ENCODE measurements at places on chromosomes 5 and 9. TPM values are rescaled to one million over a fixed set of nuclear protein-coding genes. Genes with fewer than 3 reads are reported as not detected.

DNA sequence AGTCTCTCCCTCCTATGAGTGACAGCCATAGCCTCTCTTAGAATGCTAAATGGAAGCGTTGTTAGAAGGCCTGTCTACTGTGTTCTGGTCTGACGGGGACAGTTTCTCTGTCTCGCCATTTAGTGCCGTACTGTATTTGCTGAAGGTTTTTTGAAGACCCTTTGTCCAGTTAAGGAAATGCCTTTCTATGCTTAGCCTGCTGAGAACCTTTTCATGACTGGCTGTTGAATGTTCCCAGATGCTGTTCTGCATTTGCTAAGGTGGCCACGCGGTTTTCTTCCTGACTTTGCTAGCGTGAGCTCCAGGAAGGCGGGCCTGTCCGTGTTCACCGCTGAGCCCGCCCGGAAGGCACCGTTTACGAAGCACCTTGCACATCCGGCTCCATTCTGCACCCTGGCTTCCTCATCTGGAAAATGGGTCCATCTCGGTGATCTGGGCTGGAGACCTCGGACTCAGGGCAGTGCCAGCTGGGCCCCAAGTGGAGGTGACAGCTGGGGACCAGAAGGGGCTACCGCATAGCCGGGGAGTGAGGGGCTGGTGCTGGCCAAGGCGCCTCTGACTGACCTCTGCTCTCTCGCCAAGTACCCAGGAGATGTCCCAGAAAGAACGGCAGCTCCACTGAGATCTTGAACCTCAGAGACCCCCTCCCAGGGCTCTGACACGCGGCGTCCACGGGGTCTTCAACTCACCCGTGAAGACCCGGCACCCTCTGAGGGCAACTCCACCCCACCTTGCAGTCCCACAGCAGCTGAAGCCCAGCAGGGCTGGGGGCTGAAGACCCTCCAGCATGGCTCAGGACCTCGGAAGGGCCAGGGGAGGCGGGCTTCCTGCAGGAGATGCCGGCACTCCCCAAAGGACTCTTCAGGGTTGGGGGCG lies 52.5 kb upstream of the NKD2 start:
- no peak for DNase-seq

DNA sequence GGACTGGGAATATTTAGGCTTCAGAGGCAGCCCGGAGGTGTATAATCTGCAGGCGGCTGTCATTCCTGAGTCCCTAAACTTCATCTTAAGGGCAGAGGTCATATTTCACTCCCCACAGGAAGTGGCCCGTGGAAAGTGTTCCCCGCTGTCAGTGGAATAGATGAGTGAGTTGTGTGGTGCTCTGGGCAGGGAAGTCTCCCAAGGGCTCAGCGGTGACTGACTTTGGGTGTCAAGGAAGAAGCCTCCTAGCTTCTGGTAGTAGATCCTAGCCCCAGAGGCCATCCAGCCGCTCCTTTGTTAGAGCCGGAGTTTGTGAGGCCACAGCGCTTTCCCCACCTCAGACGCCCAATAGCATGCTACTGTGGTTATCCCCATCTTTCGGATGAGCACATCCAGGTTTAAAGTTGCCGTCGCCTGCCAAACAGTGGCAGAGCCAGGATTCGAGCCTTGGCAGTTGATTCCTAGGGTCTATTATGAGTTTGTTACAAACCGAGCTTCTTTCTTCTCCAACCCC lies 38.9 kb upstream of the TIFAB start:
- DNase-seq: no peak

- no peak for DNase-seq
These were observed 240.2 kb upstream of the ZNF608 start for GRCh38 chr5:124986667-124987066.

DNA sequence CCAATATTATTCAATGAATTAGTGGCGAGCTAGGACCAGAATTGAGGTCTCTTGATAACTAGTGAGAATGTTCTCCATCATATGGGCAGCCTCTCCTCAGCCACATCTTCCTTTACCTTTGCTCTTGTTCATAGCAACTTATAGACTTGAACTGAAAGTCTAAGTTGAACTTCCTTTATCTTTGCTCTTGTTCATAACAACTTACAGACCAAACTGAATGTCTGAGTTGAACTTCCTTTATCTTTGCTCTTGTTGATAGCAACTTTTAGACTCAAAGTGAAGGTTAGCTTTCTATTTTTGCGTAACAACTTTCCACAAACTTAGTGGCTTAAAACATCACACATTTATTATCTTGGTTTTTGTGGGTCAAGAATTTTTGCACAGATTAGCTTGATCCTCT lies 146.4 kb upstream of the C9orf72 start:
- DNase-seq: no peak

DNA sequence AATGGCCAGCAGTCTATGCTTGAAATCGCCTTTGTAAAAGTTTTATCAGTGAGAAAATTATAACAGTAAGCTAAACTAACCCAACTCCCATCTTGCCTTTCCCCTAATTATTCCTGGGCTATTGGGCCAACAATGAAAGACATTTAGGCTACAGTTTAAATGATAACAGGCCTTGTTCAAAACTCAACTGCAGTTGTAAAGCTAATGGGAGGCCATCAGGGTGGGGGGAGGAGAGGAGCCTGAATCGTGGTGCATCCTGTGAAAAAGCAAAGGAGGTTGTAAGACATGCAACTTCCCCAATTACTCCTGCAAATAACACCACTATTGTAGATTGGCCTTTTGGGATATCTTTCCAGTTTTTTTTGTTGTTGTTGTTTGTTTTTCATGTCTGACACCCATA lies 53.8 kb downstream of the ACTL7B start:
- no peak for DNase-seq

DNA sequence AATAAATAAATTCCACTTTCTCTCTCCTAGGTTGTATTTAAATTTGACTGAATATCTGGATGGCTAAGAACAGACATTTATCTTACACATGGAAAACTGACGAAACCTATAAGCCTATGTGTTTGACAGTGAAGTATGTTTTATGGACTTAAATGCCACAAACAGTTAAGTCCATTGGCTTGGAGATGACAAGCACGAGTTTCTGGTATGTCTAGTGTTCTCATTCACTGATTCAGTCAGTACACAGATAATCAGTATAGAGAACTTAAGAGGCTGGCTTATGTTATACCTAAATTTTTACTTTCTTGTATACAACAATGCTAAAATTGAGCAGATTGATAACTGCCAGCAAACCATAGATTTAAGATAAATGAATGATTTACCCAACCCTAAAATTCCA lies 38.9 kb downstream of the SNAPC3 start:
- no peak for DNase-seq

DNA sequence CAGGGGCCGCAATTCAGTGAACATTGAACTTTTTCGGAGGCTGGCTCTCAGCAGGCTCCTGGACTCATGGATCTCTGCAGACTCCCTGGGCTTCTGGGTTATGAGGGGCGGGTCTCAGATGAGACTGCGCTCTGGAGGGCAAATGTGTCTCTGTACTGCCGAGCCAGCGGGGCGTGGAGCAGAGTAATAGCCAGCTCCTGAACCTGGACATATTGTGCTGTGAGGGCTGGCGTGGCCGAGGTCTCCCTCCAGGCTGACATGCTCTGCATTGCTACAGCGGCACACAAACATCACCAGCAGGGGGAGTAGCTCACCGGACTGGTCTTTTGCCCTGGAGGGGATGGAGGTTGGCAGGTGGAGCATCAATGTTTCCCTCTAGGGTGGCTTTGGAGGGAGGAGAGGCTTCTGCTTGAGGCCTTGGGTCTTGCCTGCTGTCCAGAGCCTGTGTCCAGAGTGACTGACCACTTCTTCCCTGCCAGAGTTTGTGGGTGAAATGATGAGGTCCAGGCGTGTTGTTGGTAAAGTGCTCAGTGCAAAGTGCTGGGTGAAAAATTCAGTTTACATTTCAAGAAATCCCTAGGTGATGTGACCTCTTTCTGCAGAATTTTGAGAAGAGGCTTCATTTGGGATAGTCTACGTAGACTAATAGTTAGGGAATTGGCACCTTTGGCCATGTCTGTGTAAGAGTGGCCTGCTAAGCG lies 10.9 kb upstream of the GADD45G start:
- DNase-seq: peak; percentile 57

DNA sequence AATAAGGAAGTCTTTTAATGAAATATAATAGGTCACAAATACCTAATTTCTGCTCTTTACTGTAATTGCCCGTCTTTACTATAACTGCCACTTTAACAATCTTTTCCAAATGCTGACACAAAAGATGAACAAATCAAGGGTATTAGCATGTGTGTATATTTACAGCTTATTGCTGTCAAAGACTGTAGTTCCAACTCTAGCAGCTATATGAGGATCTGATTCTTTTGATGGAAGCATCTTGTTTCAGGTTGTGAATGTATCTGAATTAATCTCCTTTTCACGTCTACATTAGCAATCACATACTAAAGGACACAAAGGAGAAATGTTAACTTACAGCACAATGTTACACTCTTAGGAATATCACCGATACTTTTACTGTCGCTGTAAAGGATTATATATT lies 27.9 kb downstream of the RFX3 start:
- DNase-seq: no peak

GRCh38 chr5:154603953-154604679 lies 126.1 kb upstream of the HAND1 start:
- no peak for DNase-seq

DNA sequence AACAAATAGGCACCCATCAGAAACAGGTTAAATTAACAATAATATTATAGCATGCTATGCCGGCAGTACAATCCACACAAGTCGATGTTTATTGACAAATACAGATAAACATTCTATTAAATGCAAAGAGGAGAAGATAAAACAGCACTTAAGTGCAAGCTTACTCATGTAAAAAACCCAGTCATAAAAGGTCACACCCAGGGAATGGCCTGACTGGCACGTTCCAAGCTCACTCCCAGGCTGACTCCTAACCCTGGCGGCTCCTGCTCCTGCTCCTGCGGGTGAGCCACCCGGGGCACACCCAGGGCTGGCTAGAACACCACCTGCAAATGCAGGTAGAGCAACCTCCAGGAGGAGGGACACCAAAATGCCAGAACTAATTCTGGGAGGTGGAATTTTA lies 66.9 kb downstream of the SEMA4D start:
- no peak for DNase-seq

DNA sequence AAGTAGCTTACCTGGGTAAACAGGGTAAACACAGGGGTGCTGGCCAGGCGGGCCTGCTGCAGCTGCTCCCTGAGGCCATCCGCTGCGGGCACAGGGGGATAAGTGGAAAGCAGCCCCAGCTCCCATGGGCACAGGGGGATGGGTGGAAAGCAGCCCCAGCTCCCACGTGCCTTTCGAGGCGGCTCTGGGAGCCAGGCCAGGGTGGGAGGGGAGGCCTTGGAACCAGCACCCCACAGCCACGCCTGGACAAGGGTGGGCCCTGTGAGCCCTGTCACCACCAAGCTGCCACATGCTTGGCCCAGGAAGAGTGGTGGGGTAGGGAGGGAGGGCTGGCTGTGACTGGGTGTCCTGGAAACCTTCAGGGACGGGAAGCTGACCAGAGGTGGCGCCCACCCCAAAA lies 7.8 kb upstream of the CARD9 start:
- DNase-seq: no peak

- no peak for DNase-seq
These were observed 83.2 kb upstream of the SNCAIP start for GRCh38 chr5:122228728-122229392.

DNA sequence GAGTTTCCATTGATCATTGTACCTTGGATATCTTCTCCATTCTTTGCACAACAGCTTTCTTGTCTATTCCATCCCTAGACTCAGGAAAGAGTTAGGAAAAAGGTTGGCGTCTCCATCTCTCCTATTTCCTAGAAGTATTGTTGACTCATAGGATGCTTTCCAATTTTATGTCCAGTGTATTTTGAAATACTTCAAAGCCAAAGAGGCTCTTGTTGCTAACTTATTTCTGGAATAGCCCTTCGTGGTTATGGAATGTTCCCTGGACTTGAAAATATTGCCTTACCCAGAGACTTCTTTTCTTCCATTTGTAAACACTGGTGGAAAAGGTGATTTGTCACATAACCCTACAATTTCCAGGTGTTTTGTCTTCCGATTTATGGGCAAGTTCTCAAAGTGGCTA lies 402.3 kb upstream of the ZNF608 start:
- no peak for DNase-seq

DBH gene
- not detected for total RNA-seq

PHF19 gene
- total RNA-seq: 9.3 TPM

CACFD1 gene
- total RNA-seq: 9.2 TPM

GRM6 gene
- total RNA-seq: not detected

PROB1 gene
- total RNA-seq: 2.8 TPM

ANXA2R gene
- 6.5 TPM for total RNA-seq

UQCRQ gene
- 91.5 TPM for total RNA-seq

PELO gene
- total RNA-seq: 23.3 TPM
